ENCODE measurements at places on chromosomes 7 and 10. TPM values are rescaled to one million over a fixed set of nuclear protein-coding genes. Genes with fewer than 3 reads are reported as not detected.

The HMX2 gene
- not detected for total RNA-seq

The TUBB8 gene
- not detected for total RNA-seq

DNA sequence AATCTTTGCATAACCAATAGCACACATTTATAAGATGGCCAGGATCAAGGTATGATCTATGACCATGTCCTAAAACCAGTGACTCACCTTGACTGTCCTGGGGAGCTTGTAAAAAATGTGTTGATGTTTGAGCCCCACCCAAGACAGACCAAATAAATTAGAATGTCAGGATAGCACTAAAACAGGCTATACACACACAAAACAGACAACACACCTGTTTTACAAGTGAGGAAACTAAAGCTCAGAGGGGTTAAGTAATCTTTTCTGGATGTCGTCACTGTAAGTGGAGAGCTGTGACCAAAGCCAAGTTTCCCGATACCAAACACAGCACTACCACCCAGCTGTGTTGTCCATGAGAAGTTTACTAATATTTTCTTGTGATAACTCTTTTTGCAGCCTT, 84.5 kb downstream of the AVL9 start:
- DNase-seq, result no peak

The NUTM2A gene
- total RNA-seq, result 2.1 TPM

DNA sequence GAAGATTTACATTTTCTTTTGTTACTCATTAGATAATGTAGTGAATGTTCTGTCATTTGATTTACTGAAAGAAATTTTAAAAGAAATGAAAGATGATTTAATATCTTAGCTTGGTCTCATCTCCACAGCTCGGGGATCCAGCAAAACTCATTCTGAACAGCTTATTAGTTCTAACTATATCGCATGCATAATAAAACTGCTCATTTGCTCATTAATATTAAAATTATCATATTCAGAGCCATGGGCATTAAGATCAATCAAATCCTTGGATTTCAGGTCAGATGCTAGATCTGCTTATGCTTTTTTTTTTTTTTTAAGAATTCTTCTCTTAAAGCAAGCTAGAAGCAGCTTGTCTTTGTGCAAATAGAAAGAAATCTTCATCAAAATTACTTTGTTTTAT, 246.1 kb downstream of the FOXP2 start:
- no peak for DNase-seq

GRCh38 chr10:75400163-75400770, 1.3 kb downstream of the ZNF503 start:
- peak; percentile 41 for DNase-seq

DNA sequence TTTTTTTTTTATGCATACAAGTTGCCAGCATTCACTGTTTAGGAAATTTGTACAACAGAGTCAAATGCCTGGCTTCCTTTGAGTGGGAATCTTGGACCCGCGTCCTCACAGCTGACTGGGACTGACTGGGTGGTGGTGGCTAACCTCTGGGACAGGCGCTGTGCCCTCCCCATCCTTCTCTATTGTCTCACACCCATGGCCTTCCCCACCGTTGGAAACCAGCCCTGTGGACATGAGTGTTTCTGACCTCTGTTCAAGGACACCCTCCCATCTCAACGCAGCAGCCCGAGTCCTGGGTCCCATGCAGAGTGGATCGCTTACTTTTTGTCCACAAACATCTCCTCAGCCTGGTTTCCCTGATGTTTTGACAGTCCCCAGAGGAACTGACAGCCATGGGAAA, 125.1 kb upstream of the PPIF start:
- no peak for DNase-seq

DNA sequence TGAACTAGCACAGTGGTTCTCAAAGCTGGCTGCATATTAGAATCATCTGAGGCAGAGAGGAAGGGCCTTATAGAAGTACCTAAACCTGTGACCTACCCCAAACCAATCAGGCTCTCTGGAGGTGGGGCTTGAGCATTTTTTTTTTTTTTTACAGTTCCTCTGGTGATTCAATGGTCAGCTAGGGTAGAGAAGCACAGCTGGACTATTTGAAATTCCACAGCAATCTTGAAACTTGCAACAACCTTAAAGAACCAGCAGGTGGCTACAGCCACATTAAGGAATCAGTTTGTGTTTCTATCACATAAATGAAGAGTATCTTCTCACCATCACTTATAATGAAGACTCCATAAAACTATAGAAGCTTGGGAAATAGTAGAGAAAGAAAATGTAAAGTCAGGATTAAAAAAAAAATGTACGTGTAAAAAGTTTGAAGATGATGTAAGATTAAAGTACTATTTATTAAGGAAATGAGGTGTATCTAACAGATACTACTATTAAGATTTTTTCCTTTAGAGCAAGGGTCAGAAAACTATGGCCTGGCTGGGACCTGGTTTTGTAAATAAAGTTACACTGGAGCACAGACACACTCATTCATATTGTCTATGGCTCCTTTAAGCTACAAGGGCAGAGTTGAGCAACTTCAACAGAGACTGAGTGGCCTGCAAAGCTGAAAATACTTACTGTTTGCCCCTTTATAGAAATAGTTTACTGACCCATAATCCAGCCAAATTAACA, 3.8 kb downstream of the RTKN2 start:
- DNase-seq, result peak; percentile 63

- peak; percentile 46 for DNase-seq
Measured at GRCh38 chr7:12570534-12571461, at the start of gene SCIN. SCIN (plus strand) TSS chr7:12570720; CDS start chr7:12570787, 67 bp downstream.

The WDR86 gene
- total RNA-seq, result 13.1 TPM

DNA sequence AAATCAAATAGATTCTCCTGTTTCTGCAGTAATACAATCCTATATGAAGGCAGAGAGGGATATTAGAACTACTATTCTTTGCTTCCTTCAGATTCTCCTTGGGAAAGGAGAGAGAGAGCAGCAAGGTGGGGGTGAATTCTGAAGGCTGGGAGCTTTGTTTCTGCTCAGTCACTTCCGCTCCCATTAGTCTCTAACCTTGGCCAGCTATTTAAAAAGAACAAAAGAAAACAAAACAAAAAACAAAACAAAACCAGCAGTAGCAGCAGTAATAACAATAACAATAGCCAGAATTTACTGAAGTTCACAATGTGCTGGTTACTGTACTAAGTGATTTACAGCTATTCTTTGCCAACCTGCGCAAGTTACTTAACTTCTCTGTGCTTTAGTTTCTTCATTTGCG, 9.9 kb downstream of the GPR85 start:
- no peak for DNase-seq

DNA sequence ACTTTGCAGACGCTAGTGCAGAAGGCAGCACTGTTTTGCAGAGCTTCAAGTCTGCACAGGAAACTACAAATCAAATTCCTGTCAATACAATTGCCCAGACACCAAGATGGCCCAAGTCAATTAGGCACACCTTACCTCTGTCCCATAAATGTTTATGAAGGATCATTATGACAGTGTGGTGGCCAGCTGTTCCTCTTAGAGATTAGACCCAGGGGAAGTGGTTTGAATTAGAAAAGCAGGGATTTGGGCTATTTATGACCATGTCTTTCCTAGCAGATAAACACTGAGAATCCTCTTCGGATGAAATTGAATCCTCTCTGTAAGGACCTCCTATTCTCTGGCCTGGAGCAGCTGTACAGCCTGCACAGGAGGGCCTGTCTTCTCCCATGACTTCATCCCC, 9.9 kb upstream of the NEUROG3 start:
- DNase-seq, result peak; percentile 2

- no peak for DNase-seq
Measured at GRCh38 chr10:124696446-124697392, 47.5 kb downstream of the FAM53B start.

The HOXA1 gene
- total RNA-seq, result not detected

- no peak for DNase-seq
Measured at GRCh38 chr7:114688443-114689055, 233.3 kb upstream of the MDFIC start.

DNA sequence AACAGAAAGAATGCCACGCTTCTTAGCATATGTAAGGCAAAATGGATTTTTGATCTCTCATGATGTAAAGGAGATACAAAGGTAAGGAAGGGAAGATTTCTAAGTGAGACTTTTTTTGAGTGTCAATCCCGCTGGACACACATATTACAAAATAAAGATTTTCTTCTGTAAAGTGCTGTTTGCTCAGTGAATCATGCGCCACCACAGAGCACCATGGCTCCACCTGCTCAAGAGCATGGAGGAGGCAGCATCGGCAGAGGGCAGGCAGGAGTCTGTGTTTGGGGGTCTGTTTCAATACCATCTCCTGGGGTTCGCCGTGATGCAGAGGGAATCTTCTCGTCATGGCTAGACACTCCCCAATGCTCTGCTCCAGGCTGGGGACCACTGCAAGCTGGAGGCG, 83.5 kb downstream of the ALOX5 start:
- no peak for DNase-seq

The EXOSC1 gene
- 22.5 TPM for total RNA-seq

DNA sequence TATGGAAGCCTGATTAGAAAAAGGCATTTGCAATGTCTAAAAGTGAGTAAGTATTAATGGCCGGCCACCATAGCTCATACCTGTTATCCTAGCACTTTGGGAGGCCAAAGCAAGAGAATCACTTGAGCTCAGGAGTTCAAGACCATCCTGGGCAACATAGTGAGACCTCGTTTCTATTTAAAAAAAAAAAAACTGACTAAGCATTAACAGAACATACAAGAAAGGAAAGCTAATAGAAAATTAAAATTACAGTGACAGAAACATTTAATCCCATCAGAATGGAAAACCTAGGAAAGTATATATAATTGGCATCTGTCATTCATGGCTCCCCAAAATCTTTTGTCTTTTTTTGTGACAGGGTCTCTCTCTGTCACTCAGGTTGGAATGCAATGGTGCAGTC, 55.9 kb downstream of the AOC1 start:
- no peak for DNase-seq

The ARMH3 gene
- total RNA-seq, result 20.0 TPM

The CYP26A1 gene
- 1.9 TPM for total RNA-seq

- no peak for DNase-seq
Measured at GRCh38 chr10:7027913-7028808, 382.7 kb downstream of the SFMBT2 start.

- DNase-seq, result peak; percentile 85
Measured at GRCh38 chr10:102644646-102645387, 538 bp downstream of the TRIM8 start.

GRCh38 chr10:15433850-15434537, 62.9 kb upstream of the FAM171A1 start:
- DNase-seq, result peak; percentile 89

DNA sequence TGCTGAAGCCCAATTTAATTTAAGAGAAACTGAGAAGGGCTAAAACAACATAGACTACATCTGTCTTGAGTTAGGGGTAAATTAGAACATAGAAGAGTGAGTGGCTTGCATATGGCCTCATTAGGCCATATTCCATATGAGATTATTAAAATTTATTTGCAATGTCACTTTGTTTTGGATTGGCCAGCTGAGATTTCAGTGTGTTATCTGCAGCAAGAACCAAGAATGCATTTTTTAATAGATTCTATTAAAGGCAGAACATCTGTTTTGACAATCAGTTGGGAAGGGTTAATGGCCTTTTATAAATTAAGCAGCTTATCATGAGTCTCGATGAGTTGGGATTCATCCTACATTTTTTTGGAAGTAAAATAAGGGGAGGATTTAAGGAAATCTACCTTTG, 236.2 kb downstream of the DGKB start:
- no peak for DNase-seq

The EBF3 gene
- 44.4 TPM for total RNA-seq

DNA sequence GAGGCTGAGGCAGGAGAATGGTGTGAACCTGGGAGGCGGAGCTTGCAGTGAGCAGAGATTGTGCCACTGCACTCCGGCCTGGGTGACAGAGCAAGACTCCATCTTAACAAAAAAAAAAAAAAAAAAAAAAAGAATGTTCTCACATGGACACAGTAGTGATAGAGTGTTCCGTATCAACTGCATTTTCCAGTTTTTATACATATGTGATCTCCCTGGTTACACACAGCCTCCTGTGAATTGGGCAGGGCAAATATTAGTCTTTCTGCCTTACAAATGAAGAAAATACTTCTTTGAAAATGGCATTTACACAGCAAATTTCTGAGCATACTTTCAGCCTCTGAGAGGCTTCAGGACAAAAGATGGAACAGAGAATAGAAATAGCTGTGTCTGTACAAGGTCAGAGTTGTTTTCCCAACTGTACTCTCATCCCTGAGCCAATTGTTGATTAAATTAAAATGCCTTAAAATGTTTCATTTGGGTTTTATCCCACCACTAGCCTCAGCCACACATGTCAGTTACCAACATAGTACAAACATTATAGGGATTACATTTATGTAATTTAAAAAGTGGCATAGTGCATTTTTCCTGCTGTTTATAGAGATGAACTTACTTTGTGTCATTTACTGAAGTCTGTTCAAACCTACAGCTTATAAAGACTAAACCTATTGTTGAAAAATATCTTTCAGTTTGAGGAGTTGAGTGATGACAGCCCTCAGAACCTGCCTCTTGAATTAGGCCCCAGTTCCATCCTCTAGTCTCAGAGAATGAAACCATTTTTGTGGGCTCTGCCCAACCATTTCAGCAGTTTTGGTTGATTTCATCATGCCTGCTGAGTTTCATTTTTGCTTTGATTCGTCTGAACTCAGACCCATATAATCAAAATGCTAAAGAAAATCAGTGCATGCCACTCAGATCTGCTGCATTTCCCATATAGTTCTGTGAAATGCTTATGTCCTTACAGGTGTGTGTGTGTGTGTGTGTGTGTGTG, 609.4 kb upstream of the C7orf33 start:
- peak; percentile 27 for DNase-seq

DNA sequence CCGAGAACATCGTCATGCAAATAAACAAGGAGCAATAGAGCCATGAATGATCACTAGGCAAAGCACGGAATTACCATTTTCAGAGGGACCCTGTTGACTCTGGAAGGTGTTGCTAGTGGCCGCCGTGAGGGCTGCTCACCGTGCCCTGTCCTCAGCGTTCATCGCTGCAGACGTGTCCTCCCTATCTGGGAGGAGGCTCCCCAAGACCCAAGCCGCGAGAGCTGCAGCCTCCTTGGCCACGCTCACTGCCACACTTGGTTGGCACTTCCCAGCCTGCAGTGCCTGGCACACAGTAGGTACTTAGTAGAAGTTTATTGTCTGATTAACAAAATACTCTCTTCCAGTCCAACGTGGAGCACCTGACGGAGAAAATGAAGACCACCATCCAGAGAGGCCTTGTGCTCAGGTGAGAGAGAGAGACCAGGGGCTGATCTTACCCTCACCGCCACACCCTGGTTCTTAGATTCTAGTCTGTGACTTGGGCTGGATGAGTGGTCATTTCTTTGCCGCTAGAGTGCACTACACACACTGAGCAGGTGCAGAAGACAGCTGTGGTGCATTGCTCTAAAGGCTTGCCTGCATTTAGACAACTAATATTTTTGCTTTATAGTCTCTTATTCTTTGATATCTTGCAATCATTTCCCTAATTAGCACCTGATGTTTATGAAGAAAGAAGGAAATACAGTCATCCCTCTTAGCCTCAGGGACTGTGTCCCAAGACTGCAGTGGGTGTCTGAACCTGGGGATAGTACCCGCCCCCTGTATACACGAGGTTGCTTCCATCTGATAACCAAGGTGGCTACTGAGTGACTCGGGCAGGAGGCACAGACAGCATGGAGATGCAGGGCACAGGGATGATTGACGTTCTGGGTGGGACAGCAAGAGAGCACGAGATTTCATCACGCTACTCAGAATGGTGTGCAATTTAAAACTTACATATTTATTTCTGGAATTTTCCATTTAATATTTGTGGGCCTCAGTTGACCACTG, 40.3 kb downstream of the PITRM1 start:
- DNase-seq, result peak; percentile 24

The EVX1 gene
- not detected for total RNA-seq

The NEUROD6 gene
- 0.21 TPM for total RNA-seq

The OPN1SW gene
- not detected for total RNA-seq

The TEX47 gene
- total RNA-seq, result not detected
